ENCODE measurements at places on chromosomes 3 and 15.
A peak's percentile ranks its signal among the peaks of the same experiment; 100 is the strongest.

DNA sequence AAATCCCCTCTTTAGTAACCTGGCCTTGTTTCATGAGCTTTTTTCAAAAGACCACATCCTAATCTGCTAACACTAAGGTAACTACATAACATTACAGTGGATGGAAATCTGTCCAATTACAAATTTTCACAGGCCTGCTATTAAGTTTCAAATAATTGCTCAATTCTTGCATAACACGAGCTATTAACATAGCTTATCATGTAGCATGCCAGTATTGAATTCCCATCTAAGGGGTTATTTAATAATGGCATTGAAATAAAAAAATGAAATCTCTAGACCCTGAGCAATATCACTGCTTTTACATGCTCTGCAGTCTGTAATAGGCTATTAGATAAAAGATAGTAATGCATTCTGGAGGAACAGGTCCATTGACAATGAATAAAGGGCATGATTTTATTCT lies 748.3 kb upstream of the NECTIN3 start:
- no peak for DNase-seq

- no peak for DNase-seq
These were observed 13.6 kb upstream of the XIRP1 start for GRCh38 chr3:39205919-39206516.

DNA sequence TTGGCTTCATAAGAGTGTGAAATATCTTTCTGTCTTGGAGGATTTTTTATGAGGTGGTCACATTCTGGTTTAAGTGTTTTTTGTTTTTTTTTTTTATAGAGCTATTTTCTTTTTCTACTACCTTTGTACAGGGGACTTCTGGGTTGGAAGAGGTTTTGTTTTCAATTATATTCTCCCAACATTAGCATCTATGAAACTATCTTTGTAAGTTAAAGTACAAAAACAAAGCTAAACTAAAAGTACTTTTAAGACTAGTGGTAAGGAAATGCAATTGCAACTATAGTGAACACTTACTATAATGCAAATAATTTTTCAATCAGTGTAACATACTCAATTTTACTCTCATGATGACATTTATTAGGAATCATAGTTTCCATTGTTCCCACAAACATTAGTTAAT lies 688.2 kb downstream of the SI start:
- no peak for DNase-seq

GRCh38 chr15:46091860-46092450 lies 457.1 kb downstream of the SQOR start:
- peak; percentile 61 for DNase-seq

GRCh38 chr15:90165659-90166489 lies 35.3 kb upstream of the SEMA4B start:
- DNase-seq = peak; percentile 73

- no peak for DNase-seq
These were observed 631.6 kb upstream of the EPHA6 start for GRCh38 chr3:96182756-96183155.

DNA sequence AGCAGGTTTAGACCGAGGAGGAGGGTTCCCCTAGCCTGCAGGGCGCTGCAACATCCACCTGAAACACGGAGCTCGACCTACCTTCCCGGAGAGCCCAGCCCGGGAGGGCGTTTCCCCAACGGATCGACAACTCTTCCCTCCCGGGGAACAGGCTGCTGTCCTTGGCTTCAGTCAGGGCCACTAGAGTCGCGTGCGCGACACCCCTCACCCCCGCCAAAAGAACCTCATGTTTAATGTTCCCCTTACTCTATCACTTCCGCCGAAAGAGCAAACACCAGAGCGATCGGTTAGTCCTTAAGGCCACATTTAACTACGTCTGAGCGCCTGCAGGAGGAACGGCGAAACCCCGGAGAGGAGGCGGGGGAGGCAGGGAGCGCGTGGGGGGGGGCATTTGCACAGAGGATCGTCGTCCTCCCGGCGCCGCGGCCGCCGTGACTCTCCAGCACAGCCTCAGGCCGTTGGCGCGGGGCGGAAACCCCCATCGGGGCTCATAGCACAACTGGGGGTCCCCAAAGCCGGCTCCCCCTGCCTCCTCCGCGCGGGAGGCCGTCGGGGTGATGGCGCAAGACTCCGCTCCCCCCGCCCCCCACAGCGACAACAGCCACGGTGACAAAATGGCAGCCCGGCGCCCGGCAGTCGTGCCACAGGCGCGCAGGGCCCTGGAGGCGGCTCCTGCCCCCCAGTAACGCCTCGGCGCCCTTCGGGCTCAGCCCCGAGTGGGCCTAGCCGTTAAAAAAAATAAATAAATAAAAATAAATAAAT lies 3.2 kb downstream of the ANP32A start:
- peak; percentile 66 for DNase-seq

DNA sequence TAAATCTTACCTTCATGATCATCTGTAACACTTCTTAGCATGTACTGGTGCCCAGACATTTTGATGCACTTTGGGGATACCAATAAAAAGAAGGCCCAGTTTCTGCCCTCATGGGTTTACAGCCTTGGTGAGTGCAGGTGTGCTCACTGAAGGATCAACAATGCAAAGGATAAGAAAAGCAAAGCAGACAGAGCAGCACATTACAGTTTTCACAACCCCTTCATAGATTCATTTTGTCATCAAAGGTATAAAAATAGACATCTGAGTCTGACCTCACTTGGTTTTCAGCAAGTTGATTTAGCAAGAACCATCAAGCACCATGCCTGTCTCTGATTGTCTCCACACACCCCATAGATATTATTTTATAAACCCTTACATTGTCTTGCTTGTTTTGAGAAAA lies 77.6 kb downstream of the BFSP2 start:
- no peak for DNase-seq

- no peak for DNase-seq
These were observed 23.5 kb downstream of the NR1D2 start for GRCh38 chr3:23968463-23969184.

GRCh38 chr15:89112341-89112971 lies 24.2 kb downstream of the ABHD2 start:
- peak; percentile 26 for DNase-seq

DNA sequence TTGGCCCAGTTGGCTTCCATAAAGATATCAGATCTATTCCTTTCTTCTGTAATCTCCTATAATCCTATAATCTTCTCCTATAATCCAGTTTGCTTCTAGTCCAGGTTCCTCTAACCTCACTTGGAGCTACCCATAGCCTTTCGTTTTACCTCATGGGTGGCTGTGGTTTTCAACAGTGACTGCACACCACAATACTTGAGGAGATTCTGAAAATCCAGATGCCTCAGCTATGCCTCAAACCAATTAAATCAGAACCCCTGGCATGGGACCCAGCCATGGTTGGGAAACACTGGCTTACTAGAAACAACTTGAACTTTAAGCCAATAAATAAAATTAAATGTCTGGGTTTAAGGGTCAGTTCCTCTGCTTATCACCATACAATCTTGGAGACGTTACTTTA lies 86.1 kb upstream of the NTRK3 start:
- no peak for DNase-seq

DNA sequence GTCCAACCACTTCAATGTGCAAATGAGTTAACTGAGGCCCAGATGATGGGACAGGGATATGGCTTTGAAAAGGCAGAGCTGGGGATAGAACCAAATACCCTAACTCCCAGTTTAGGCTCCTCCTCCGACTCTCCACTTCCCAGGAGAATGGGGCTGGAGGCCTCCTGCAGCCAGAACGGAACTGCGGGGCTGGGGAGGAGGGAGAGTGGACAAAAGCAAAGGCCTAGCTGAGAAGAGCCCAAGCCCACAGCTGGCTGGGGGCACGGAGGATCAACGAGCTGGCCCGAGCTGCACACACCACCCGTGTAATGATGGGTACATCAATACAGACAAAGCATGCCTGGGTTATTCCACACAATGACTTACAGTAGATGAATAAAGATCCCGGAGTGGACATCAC lies 74.8 kb downstream of the NUP210 start:
- no peak for DNase-seq

DNA sequence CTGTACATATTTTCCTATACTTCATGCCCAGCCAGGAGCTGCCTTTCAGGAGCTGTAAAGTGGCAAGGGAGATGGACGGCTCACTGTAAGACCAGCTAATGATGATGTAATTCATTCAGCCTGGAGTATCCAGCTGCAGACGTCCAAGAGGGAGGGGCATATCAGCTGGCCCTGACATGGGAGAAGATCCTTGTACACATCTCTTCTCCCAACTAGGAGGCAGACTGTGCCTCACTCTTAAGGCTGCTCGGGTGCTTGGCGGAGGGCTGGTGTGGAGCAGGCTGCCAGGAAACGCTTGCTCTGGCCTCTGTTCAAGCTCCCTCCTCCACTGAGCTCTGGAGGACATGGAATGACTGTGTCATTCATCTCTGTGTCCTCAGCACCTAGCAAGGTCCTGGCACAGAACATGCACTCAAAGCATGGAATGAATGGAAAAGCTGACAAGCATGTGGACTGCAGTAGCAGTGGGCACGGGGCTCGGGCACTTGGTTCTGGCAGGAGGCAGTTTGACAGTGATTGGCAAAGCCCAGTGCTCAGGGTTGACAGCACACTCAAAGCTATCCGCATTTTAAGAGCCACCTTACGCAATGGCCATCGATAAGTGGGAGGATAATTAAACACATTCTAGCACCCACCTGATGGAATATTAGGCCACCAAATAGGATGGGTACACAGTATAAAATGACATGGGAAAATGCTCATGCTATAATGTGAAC lies 72.4 kb downstream of the TBC1D2B start:
- DNase-seq = peak; percentile 56

DNA sequence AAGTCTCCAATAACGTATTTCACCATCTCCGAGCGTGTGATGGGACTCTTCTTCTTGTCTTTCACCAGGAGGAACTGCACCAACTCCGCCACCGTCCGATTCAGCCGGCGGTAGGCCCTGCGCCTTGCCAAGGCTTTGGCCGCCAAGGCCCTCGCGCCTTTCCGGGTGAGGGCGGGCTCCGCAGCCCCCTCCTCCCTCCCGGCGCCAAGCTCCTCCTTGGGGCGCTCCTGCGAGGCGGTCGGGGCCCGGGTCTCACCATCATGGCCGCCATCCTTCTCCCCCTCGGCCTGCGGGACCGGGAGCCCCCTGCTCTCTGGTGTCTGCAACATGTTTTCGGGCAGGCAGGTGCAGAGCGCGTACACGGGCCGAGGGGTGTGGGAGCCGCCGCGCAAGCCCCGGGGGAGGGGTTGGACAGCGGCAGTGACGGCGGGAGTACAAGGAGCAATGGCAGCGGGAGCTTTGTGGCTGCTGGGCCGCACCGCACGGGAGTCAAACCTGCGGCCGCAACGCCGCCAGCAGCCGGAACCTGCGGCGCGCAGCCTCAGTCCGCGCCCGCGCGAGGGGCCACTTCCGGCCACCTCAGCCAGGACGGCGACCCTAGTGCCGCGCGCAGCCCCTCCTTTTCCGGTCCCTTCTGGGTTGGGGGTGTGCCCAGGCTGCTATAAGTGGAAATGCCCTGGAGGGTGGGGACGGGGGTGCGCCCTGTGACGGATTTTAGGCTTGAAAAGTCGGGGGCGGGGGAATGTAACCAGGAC lies at the start of gene MAGEF1:
Gene MAGEF1, minus strand, starts transcription at position 572 of the 755 bp plus-strand sequence. Its CDS starts 243 bp downstream, at position 329.
- peak; percentile 97 for DNase-seq

- DNase-seq = peak; percentile 31
These were observed 151.5 kb downstream of the LRRK1 start for GRCh38 chr15:101070502-101071273.

- DNase-seq = no peak
These were observed 210.2 kb downstream of the XXYLT1 start for GRCh38 chr3:195060531-195061291.

DNA sequence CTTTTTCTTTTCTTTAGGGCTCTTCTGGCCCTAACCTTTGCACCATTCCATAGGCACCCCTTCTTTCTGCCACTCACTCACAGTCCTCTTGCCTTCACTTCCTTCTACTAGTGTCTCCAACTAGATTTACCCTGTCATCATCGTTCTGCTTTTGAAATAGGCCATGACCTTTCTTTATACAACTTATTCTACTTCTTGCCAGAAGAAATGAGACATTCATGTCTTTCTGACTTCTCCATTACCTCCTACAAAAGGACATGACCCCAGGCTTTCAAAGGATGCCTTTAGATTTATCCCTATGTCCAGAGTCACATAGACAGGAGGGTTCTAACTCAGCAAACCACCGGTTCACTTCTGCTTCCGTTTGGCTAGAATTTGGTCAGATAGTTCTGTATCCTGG lies 336.4 kb upstream of the LRRFIP2 start:
- no peak for DNase-seq

DNA sequence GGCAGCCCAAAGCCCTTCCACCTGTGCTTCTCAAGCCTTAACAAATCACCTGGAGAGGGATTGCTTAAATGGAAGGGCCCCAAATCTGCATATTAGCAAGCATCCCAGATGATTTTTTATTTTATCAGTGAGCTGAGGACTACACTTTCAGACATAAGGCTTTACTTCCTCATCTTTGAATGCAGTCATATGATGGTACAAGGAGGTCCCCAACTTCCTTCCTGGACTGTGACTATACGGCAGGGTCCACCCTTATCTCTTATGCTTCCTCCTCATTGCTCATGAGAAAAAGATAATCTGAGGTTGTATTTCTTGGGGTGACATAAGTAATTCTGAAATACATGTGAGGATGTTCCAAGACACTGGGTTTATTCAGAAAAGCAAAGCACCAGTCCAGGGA lies 13.7 kb upstream of the HEG1 start:
- DNase-seq = no peak

- no peak for DNase-seq
These were observed 35.0 kb upstream of the CFAP161 start for GRCh38 chr15:81098861-81099651.

GRCh38 chr3:139934613-139935015 lies 371 bp upstream of the CLSTN2 start:
- peak; percentile 97 for DNase-seq

DNA sequence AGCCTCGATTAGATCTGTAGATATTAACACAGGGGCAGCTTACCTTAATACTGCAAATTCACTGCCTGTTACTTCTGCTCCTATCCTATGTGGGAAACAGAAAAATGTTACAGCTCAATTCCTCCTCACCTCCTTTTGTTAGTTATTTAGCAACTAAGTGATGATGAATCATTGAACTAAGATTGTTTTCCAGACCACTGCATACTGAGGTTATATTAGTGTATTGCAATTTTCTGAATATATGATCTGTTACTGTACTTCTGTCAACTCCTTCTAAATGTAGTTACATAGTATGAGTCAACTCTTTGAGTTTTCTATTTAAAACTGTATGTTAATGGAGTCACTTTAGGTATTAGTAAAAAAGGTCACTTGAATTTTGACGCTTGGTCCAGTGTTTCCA lies 331.5 kb upstream of the SLCO3A1 start:
- DNase-seq = no peak

DNA sequence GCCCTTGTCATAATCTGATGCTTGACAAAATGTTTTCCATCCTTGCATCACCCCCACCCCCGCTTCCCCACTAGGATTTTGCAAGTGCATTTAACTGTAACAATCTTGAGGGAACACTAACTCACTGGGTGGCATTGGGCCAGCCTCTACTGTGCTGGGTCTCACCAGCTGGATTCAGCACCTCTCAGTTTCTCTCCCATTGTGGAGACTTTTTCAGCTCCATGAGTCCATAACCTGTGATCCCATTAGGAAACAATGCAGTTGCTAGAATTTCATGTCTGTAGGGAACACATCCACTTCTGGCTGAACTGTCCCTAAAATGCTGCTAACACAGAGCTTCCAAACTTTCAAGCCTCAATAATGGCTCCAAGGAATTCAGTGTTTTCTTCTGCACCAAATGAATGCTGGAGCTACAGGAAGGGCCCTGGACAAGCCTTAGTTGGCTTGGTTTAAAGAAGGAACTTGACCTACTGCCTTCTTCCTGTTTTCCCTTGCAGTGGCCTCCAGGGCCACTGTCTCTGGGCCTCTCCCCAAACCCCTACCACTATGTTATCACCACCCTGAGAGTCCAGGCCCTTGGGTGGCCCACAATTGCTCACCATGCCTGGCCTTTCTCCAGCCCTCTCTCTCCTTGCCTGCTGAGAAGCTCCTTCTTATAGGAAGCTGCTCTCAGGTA lies 15.6 kb downstream of the CYP19A1 start:
- no peak for DNase-seq

Data from NCI-H146 (cell line).